ENCODE measurements at places on chromosomes 3 and 15.

DNA sequence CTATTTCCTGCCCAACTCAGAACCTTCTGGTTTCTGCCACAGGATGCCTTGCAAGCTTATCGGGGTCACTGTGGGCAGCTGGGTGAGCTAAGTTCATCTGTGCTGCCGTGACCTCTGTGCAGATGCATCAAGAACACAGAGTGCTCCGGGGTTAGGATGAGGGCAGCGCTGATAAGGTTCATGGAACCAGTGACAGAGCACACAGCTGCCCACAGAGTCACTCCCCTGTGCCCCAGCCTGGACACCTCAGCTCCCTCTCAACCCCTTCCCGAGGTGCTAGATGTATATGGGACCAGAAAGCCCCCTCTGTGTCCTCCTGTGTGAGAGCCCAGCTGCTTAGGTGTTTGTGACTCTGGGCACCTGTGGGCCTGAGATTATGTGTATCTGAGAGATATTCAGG, 15.8 kb upstream of the ALAS1 start:
- DNase-seq: no peak

DNA sequence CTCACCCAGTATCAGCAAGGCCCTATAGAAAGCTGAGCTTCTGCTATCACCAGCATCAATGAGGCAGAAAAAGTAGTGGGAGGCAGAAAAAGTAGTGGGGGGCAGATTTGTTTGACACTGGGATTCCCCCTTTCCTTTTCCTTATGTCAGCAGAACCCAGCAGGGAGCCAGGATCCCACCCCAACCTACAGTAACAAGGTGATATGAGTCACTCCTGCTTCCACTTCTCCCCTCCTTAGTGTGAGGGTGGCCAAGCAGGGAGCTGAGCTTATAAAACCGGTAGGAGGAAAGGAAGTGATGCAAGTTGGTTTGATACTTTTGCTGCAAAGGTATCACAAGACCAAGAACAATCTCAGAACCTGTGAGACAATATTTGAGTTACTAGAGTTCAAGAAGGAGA, 128.7 kb downstream of the SCAPER start:
- no peak for DNase-seq

- no peak for DNase-seq
Observed at GRCh38 chr3:192637803-192638202, 89.5 kb downstream of the FGF12 start.

DNA sequence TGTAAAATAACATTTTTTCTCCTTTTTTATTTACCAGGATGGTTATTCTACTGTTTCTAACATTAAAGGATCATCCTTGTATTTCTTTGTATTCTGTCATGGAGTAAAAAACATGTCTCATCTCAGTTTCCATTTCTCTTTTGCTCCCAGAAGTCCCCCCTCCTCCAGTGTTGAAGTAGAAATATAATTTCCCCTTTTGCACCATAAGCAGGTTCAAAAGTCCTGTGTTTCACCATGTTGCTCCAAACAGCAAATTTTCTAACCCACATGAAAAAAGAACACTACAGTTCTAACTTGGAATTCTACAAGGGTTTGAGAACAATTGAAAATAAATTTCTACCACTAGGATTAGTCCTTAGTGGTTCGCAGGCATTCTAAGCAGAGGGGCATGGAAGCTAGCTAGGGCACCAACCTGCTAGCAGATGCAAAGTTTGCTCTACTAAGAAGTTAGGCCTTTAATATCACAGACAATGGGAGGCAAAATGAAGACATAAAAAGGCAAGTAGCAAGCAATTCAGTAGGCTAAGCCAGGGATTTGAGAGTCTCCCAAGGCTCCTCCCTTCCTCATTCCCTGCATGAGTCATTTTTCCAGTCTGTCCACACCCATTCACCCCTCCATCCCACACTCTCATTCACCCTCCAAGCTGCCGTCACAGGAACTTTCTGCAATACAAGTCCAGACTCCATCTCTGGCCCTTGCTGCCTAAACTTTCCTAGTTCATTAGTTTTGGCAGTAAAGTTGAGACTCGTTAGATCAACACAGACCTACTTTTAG, 2.3 kb upstream of the MBNL1 start:
- no peak for DNase-seq

- no peak for DNase-seq
Observed at GRCh38 chr15:41513506-41514227, at the start of gene LTK. Gene LTK, minus strand, starts transcription at chr15:41513827. Its CDS starts 118 bp downstream, at chr15:41513709.

DNA sequence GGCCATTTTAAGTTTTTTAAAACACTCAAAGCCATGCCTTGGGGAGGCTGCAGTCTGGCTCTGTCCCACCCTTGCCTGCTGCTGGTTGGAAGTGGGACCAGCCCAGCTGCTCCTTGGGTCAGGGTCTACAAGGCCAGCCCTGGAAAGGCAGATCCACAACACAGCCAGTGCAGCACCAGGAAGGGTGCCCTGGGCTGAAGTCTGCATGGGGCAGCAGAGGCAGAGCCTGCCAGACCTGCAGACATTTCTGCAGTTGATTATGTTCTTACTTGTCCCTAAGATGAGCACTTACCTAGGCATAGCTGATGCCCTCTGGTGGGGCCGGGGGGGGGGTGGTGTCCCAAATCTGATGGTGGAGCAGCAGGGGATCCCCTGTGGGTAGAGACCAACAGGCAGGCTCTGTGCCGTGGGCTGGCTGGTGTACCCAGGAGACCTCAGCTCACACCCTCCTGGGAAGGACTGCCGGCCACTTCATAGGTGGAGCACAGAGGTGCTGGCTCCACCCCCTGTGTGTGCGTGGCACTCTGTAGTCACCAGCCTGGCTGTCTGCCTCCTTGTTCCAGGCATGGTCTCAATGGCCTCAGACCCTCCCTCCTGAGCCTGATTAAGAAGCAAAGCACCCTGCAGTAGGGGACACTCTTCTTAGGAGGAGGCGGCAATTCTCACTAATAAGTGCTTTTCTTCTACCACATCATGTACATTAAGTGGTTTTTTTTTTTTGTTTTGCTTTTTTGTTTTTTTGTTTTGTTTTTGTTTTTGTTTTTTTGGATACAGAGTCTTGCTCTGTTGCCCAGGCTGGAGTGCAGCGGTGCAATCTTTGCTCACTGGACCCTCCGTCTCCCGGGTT, 97.4 kb upstream of the KLF13 start:
- DNase-seq: no peak

GRCh38 chr3:138935863-138936740, 10.8 kb downstream of the FOXL2 start:
- DNase-seq: peak; percentile 33

DNA sequence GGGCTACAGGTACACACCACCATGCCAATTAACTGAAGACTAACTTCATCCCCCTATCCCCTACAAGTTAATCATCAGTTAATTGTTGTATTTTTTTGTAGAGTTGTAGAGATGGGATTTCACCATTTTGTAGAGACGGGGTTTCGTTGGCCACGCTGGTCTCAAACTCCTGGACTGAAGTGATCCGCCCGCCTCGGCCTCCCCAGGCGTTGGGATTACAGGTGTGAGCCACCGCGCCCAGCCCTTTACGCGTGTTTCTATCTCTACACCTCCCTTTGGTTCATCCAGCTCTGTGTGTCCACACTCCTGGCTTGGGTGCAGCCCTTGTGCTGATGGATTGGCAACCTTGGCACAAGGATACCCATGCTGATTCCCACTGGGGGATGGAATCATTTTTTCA, 258.8 kb downstream of the FAM43A start:
- DNase-seq: no peak

GRCh38 chr3:179610066-179610465, 5.5 kb downstream of the NDUFB5 start:
- no peak for DNase-seq

GRCh38 chr15:41438206-41438605, 21.3 kb downstream of the RTF1 start:
- DNase-seq: no peak

- DNase-seq: no peak
Observed at GRCh38 chr15:74613089-74613952, 2.3 kb upstream of the CLK3 start.

GRCh38 chr3:150412561-150413231, 4.6 kb downstream of the TSC22D2 start:
- DNase-seq: no peak

GRCh38 chr15:41876007-41876406, 17.8 kb downstream of the SPTBN5 start:
- no peak for DNase-seq

- DNase-seq: no peak
Observed at GRCh38 chr3:53833700-53834099, 12.5 kb downstream of the CHDH start.

GRCh38 chr15:66877477-66878271, 175.6 kb downstream of the SMAD6 start:
- DNase-seq: no peak

GRCh38 chr15:76991741-76992645, 2.9 kb upstream of the PSTPIP1 start:
- no peak for DNase-seq

DNA sequence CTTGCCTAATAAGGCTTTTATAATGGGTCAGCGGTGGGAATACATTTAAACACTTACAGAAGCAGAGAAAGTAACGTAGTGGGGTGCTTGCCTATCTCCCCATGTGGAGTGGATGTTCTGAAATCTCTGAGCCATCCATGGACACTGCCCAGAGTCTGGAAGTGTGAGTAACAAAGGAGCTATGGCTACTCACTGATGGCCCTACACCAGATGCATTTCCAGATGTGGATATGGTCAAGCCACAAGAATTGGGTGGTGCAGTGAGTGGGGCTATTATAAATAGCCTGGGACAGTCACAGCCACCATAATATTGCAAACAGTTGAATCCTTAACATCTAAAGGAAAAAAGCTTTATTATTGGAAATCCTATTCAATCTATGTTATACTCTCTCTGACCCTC, 96.6 kb downstream of the CGNL1 start:
- no peak for DNase-seq

DNA sequence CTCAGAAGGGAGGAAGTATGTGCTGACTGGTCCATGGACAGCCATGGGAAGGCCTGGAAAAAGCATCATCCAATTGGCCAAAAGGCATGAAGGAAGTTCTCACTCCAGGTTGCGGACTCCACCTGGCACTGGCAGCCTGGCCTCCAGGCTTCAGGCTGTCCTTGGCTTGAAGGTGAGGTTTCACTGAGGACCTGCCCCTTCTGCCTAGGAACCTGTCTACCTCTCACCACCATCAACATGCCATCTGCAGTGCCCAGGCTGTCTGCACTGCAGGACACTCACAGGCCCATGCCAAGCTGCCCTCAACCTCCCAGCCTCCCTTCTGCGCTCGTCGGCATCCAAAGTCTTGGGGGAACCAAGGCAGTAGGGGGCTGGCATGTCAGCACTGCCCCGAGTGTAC, 51.1 kb downstream of the CEP70 start:
- no peak for DNase-seq

Data from activated naive CD4-positive, alpha-beta T cell (primary cell).